ENCODE measurements at places on chromosomes 5 and 9.

DNA sequence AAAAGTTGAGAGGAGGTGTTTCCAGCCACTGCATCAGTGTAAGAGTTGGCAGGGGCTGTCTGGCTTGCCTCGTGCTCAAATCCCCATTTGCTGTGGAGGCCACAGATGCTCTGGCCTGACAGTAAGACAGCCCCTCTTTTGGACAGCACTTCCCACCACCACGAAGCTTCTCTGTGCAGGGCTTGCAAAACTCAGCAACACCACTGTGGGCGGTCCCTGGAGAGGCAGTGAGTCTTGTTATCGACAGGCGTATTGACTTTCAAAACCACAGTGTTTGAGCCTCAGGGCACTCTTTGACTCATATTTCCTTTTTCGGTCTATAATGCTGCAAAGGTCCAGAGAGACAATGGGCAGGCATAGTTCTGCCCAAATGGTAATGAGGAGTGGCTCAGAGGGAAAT, 539.5 kb downstream of the EBF1 start:
- no peak for DNase-seq

DNA sequence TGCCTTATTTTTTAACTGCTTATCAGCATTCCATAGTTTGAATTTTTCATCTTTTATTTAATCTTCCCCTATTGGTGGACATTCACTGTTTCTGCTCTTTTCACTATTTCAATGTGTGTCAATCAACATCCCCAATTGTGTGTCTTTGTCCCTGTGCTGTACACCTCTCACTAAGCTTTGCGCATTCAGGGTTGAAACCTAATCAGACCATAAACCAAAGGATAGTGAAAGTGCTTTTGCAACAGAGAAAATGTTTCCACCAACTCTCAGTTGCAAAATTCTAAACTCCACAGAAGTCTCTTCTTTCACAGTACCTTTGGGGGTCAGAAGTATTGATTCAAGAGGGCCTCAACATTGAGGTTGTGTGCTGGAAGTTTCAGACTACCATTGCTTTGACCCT, 127.1 kb upstream of the SAP30L start:
- no peak for DNase-seq

- DNase-seq, result peak; percentile 45
Measured at GRCh38 chr9:131530546-131530919, 530 bp downstream of the UCK1 start.

GRCh38 chr9:1300941-1301340, 250.8 kb downstream of the DMRT2 start:
- DNase-seq, result no peak

- no peak for DNase-seq
Measured at GRCh38 chr5:135822286-135822685, 12.2 kb upstream of the SLC25A48 start.

DNA sequence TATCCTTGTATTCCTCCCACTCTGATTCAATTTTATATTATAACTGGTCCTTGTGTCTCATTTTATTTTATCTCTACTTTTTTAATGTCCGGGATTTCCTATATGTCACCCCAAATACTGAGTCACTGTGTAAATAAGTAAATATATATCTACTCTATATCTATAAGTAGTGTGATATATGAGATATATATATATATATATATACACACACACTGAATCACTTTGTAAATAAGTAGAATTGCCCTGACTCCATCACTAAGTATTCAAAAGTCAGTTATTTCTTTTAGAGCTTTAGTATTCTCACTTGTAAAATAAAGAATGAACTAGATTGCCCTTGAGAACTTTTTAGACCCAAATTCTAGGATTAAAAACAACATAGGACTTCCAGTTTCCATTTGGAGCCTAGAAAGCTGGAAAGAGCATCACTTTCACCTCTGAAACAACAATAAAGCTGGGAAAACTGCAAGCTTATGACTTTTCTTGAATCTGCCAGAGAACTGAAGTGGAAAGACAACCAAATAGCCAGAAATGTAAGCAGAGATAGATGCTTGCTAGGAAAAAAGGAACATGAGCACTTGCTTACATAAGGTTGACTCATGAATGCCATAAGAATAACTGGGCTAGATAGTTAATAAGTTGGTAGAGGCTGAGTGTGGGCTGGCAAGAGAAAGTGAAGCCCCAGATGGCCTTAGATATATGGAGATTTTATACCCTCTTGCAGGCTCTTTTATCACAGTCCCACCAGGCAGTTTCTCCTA, 171.1 kb upstream of the TLX3 start:
- no peak for DNase-seq

GRCh38 chr5:142770650-142771609, 753 bp downstream of the ARHGAP26 start:
- peak; percentile 50 for DNase-seq

DNA sequence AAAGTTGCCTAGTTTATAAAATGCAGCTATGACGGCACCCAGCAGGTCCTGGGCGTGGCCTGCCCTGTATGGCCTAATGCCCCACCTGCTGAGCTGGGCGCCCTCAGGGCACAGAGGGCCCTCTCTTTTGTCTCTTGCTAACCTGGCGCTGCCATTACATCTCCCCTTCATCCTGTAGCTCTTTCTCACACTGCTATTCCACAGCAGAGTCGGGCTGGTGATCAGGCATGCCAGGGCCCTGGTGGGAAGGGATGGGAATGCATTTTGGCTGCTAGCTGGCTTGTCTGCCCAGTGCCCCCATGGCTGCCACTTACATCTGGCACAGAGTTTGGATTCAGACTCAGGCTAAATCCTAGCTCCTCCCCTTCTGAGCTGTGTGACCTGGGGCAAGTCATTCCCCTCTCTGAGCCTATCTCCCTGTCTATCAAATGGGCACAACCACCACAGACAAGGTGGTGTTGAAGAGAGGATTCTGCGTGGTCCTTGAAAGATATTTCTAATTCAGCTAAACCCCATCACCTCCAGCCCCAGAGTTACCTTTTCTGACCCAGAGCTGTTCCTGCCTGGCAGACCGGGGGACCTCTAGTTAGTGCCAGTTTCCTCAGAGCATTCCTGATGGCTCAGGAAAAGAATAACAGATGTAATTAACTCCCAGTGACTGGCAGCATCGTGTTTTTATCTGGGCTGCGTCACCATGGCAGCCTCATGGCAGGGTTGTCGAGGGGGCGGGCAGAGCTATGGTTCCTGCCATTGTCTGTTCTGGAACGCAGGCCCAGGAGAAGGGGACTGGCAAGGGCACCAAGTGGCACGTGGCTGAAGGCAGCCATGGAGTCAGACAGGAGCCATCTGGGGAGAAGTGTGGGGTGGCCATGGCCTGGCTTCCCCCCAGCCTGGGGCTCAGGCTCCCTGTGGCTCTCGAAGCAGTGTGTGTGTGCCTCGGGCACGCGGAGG, 6.3 kb downstream of the PRR7 start:
- no peak for DNase-seq

DNA sequence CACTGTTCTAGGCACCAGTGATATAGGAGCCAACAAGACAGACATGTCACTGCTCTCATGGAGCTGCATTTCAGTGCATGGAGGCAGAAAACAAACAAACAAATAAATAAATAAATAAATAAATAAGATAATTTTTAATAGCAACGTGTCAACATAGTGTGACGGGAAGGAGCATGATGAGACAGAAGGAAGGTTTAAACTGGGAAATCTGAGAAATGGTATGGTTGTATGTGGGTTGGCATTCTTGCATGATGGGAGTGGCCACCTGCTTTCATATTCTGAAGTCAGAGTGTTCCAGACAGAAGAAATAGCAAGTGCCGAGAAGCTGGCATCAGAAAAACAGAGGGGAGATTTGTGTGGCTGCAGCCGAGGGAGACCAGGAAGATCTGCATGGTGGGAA, at the start of gene PCA3:
TSS of gene PCA3 (plus strand) at position 301 of the 400 bp plus-strand sequence.
- DNase-seq, result no peak

DNA sequence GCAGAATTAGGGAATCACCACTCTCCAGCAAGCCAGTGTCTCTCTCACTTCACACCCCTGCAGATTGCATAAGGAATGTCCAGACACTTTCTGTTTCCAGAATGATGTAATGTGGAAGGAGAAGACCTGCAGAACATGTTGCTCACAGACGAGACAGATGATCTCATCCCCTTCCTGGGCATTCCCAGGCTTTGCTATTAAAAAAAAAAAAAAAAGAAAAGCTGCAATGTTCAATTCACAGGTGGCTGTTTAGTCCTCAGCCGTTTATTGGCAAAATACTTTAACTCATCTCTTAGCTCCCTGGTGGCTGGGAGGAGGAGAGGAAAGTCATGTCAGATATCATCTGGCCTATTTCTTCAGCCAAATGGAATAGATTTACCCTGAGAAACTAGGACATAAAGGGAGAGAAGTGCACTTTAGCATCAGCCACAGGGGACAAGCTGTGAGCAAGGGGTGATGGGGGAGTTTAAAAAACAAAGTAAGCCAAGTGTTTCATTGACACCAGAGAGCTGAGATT, 95.9 kb upstream of the TNC start:
- DNase-seq, result no peak

DNA sequence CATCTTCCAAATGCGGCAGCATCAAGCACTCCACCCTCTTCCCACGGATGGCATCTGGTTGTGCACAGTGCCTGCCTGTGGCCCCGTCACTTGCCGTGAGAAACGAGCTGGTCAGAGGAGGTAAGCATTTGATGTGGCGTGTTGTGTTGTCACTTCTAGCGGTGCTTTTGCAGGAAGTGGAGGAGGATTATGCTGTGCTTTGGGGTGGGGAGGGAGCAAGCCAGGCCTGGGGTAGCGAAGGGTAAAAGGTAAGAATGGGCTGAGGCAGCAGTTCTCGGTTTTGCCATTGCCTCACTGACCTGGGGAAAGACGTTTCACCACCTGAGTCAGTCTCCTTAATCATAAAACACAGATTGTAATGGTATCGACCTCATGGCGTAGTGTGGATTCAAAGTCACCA, 2.3 kb upstream of the POMT1 start:
- DNase-seq, result peak; percentile 93

- no peak for DNase-seq
Measured at GRCh38 chr5:114830114-114830513, 339.6 kb downstream of the TRIM36 start.

DNA sequence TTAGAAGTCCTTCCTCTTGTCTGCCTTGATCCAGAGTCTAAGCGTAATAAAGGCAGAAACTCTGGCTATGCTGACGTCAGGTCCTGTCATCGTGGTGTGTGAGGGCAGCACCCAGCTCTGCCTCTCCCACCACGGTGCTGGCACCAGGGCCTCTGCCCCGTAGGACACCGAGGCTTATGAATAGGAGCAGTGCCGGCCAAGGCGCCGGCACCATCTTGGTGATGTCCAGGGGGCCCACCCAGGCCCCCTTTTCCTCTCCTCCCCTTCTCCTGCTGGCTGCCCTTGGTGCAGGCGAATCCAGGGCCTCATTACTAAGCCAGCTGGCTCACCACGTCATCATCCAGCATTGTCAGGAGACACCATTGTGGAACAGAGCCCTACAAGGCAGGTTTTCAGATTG, 252.3 kb downstream of the FANCC start:
- DNase-seq, result no peak

- DNase-seq, result no peak
Measured at GRCh38 chr5:113124265-113124664, 147.7 kb downstream of the DCP2 start.

DNA sequence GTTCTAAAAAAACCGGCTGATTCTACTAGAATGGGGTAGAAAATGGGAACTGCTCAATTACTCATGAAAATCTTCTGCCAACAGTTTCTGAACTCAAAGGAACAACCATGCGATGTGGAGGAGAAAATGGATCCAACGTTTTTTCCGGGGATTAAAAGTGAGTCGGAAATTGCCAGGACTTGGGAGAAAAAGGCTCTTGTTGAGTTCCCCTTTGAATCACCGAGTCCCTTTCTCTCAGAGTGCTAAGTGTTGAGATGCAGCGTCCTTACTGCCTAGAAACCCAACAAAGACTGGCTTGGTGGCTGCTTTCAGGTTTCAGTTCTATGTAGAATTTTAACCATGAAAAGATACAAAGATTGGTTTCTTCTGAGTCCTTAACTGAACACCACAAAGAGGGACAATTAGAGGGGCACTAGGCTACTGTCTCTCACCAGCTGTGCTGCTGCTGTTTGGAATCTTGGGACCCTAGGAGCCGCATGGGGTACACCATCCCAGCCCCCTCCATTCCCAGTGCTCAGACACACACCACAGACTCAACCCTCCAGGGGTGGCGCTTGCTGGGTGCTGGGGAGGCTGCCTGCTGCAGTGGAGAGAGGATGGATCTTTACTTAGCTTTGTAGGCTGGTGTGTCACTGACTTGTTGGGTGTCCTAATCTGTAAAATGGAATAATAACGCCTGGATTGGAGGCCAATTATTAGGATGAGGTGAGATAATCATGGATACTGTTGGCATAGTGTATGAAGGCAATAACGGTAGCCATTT, 21.5 kb upstream of the NEUROG1 start:
- no peak for DNase-seq

DNA sequence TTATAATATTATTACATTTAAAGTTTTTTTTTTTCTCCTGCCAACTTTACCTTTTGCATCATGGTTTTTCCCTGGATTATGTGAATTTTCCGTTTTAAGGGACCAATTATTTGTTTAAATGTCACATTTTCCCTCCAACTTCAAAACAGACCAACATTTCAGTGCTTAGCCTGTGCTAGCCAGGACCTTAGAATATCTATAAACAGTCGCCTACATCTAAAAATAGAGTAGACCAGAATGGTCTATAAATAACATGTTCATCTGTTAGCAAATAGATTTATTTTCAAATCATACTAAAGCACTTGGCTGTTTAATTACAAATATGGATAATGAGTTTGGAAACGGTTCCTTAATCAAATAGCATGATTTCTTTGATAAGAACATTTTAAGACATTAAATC, 192.0 kb downstream of the FBN2 start:
- DNase-seq, result no peak

DNA sequence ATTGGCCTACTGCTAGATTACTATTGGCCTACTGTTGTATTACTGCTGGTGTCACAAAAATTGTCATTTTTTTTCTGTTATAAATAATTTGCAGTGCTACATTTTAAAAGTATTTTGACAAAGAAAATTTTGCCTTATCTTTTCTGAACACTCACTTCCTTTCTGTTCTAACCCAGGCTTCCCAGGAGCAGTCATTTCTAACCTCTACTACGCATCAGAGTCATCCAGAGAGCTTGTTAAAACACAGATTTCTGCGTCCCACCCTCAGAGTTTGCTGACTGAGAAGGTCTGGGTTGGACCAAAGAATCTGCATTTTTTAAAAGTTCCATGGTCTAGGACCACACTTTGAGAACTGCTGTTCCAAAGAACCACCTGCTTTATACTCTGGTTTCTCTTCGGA, 306.1 kb downstream of the GLIS3 start:
- DNase-seq, result no peak

DNA sequence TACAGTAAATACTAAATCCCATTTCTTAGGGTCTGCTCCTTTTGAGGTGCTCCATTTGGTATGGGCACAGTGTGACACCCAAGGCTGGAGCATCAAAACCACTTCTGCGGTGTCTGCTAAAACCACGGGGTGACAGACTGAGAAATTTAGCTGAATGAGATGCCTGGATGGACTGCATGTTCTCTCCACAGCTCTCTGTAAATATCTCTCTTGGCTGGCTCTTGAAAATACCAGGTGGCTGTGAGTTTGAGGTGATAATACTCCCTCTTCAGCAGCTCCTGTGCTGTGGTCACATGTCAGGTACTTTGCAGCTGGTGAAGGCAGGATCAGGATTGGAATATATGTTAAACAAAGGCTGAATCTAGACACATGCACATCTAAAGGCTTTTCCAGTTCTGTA, 93.7 kb upstream of the SIMC1 start:
- peak; percentile 74 for DNase-seq
